ENCODE measurements at places on chromosomes 1 and 21.

- DNase-seq = peak; percentile 24
These were observed 44.9 kb upstream of the NTPCR start for GRCh38 chr1:232905331-232906034.

GRCh38 chr1:14217384-14217783 is 381.1 kb upstream of the KAZN start:
- no peak for DNase-seq

DNA sequence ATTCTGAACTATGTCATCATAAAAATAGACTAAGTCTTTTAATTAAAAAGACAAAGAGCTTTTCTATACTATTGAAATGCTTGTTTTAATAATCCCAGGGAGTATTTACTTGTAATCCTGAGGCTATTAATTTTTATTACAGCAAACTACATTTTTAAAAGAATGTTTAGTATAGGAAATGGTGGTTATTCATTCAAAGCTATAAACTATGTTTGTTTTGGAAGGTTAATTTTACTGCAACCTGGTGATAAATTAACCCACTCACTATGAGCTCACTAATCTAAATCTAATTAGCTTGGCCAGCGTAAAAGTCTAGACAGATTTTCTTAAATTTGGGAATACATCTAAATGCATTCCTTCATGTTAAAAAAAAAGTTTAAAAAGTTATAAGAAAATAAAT is 13.8 kb upstream of the EYA3 start:
- no peak for DNase-seq

DNA sequence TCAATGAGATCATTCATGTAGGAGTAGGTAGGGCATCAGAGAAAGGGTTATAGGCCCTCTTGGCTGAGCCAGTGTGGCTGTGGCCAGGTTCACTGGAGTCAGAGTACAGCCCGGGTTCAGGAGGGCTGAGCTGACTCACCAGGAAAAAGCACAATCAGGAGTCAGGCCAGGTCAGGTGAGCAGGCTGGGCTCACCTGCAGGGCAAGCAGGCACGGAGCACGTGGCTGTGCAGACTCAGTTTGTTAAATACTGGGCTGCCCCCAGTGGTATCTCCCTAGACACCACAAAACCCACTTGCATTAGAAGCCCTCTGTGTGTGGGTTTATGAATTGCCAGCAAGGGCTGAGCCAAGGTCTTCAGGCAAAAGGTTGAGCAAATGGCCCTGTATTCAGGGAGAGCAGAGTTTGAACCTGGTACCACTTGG is 122.1 kb upstream of the SERBP1 start:
- peak; percentile 72 for DNase-seq

All from RPMI8226 (cell line).